Effector memory CD4-positive, alpha-beta T cell (primary cell): ENCODE measurements at places on chromosomes 1 and 21.

- DNase-seq = no peak
These were observed 593.8 kb downstream of the LRRIQ3 start for GRCh38 chr1:73604211-73604610.

- no peak for DNase-seq
These were observed 175.0 kb downstream of the DAB1 start for GRCh38 chr1:57248830-57249229.

DNA sequence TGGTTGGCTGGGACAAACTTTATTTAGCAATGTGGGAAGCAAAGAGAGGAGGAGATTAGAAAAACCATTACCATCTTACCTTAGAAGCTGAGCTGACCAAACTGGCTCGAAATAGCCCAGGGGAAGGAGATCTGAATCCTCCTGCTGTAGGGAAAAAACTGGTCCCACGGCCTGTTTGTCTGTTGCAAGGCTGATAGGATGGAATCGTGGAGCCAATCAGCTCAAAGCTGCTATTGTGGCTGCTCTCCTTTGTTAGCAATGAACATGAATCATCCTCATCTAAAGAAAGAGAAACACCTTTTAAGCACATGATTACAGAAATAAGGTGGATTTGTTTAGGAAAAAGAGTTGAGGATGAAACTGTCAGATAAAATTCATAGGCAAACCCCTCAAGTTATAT lies 21.5 kb downstream of the CLSPN start:
- no peak for DNase-seq

DNA sequence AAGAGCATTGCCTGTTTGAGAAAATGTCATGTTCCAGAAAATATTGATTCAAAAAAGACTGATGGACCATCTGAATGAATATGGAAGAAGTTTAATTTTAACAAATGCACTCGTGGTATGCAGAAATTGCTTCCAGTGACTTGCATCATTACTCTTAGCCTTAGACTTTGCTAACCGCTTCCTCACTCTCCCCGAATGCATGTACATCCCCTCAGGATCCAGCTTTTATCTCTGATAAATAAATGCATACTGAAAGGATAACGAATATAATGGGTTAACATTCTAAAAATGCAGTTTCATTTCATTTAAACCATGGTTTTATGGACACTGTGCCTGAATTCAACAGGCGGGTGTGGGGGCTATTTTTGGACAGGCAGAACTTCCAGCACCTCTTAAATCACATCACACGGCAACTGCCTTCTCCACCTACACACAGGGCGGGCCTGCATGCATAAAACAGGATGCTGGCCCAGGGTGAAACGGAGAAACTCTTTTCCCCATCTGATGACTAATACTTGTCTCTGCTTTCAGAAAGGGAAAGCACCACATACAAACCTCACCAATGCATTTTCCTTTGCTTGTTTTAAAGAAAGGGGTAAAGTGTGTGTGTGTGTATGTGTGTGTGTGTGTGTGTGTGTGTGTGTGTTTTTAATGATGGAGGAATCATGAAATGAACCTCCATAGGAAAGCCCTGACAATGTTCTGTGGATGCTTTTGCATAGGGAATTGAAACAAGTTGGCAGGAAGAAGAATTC lies 48.7 kb downstream of the SPAG17 start:
- no peak for DNase-seq

DNA sequence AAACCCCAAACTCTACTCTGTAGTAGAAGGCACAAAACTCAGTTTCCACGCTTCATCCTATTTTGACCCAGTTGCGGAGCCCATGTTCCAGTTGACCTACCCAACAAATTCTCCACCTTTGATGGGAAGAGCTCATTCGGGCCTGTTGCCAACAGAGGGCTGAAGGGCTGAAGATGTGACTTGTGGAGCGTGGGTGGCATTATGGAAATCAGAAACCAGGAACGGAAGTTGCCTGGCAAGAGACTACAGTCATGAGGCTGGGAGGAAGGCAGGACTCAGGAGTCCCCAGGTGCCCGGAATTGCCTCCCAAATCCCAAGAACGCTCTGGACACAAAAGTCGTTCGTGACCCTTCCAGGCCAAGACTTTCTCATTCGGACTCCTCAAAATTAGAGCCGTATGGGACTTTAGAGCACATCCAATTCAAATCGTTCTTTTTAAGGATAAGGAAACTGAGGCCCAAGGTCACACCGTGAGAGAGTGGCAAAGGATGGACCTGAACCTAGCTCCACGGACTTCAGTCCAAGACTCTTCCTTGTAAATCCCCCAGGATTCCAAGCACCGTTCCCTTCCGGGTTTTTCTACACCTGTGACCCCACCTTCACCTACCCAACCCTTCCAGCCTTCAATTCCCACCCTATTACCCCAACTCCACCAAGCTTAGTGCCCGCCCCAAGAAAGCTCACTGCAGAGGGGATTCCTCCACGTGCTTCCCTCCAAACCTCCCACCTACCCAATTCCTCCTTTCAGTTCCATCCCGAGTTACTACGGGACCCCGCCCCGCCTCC lies 739 bp downstream of the SMG5 start:
- no peak for DNase-seq

GRCh38 chr1:56197946-56198345 lies 381.4 kb downstream of the PLPP3 start:
- DNase-seq = no peak

GRCh38 chr1:231460614-231461013 lies 38.5 kb upstream of the EGLN1 start:
- peak; percentile 25 for DNase-seq

- no peak for DNase-seq
These were observed 35.5 kb upstream of the SLC19A1 start for GRCh38 chr21:45577801-45578175.

DNA sequence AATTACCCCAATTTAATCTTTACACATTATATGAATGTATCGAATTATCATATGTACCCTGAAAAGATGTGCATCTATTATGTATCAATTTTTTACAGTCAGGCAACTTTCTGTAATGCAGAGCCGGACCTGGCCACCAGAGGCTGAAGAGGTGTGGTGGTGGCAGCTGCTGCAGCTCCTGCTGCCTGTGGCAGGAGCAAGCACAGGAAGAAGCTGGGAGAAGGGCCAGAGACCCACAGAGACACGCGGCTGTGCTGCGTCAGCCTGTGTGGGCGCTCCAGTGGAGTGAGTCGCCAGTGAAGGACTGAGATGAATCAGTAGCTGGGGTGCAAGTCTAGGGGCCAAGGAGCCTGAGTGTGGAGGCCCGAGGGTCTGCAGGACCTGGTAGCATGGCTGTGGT lies 74.3 kb upstream of the COG2 start:
- DNase-seq = no peak

- DNase-seq = no peak
These were observed 85.6 kb downstream of the WDR4 start for GRCh38 chr21:42793774-42794173.

- no peak for DNase-seq
These were observed 18.0 kb downstream of the KIAA1614 start for GRCh38 chr1:180930687-180931086.

DNA sequence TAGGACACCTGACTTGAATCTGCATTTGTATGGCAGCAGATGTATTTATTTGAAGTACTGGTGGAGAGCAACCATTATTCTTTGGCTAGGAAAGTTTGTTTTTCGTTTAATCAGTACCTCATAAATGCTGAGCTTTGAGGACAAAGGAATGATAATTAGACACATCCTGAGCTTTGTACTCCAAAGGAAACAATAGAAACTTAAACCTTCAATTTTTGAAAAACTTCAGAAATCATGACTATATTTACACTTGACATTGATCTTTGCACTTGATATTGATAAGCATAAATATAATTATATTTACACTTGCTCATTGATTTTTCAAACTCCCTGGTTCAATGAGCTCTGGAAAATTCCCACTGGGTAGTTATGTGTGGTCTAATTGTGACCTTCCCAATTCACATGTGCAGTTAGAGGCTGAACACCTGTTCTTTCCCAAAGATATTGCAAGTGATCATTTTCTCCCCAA lies 10.7 kb downstream of the PATJ start:
- DNase-seq = no peak

DNA sequence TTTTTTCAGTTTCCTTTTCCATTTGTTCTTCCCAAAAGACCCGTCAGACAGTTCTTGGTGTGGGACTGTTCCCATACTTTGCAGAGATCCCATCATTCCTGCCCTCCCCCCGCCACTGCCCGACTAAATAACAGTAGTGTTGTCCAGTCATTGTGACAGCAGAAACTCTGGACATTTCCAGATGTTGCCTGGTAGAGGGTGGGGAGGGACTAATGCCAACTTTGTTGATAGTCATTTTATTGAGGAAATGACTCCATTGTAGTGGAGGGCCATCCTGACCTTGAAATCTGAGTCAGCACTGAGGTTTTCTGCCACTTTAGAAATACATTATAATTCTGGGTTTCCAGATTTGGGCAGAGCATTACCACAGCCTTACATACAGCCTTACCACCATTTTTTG lies 85.4 kb downstream of the CEP350 start:
- no peak for DNase-seq

GRCh38 chr1:231248778-231249177 lies 7.8 kb downstream of the GNPAT start:
- no peak for DNase-seq
